ENCODE measurements at places on chromosomes 1 and 21.

GRCh38 chr1:75273110-75273509, 138.9 kb downstream of the LHX8 start:
- peak; percentile 2 for DNase-seq

DNA sequence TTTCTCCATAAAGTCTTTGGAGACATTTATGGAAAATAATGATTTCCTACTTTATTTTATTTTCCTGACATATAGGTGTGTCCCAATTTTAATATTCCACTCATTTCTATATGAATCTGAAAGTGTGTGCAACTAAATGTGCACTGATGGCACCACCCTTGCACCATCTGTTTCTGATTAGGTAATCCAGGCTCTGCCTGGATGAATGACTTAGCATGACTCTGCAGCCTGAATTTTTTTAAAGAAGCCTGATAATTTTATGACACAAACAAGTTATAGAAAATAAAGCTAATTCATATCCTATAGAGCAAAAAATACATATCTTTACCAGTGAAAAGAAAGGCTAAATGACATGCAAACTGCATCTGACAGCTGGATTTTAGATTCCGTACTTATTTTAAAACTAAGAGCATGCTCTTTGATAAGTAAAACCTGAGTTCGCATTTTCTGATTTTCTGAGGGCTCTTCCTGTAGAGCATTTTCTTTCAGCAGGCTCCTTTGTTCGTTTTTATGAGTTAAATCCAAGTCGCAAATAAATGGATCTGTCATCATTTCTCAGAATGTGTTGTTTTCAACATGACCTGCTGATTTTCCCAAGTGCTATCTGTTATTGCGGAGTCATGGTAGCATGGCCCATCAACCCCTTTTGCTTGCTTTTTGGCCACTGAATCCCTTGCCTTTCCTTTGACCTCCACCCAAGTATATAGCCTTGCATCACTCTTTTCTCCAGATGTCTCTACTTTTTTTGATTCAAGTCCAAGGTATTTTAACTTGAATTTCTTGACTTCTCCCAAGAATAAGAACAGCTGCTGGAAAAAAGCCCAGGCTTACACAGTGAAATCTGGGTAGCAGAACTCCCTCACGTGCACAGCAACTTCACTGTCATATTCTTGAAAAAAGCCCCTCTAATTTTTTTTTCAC, 52.8 kb upstream of the LYPLAL1 start:
- peak; percentile 75 for DNase-seq

- DNase-seq = peak; percentile 59
These were observed 38.4 kb downstream of the TAS1R2 start for GRCh38 chr1:18820791-18821641.

- DNase-seq = no peak
These were observed 213.3 kb upstream of the GALNT2 start for GRCh38 chr1:229853751-229854150.

GRCh38 chr1:53135735-53136114, 6.7 kb downstream of the SLC1A7 start:
- peak; percentile 22 for DNase-seq

- no peak for DNase-seq
These were observed 51.9 kb downstream of the IL12RB2 start for GRCh38 chr1:67359592-67359991.

DNA sequence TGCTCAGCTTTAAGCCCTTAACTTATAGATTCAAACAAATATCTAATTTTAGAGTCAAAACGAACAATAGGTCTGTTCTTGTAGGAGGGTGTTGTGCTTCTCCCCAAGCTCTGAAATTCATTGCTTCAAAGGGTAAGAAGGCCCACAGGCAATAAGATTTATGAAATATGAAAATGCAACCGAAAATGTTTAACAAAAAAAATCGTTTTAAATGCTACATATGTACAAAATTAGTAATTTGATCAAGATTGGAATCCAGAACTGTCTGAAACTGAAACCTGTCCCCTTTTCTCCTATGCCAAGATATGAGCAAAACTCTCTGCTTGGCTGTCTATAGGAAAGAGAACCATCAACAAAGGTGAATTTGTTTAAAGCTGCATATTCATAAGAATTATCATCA, 534.3 kb downstream of the PLPP3 start:
- DNase-seq = no peak

- no peak for DNase-seq
These were observed 54.4 kb downstream of the DISC1 start for GRCh38 chr1:231681006-231681405.

- peak; percentile 13 for DNase-seq
These were observed 47.0 kb upstream of the SLC2A1 start for GRCh38 chr1:43005460-43006361.

- no peak for DNase-seq
These were observed 11.9 kb downstream of the RPL5 start for GRCh38 chr1:92843429-92844352.

- no peak for DNase-seq
These were observed 207.6 kb downstream of the ROR1 start for GRCh38 chr1:63981408-63981773.

DNA sequence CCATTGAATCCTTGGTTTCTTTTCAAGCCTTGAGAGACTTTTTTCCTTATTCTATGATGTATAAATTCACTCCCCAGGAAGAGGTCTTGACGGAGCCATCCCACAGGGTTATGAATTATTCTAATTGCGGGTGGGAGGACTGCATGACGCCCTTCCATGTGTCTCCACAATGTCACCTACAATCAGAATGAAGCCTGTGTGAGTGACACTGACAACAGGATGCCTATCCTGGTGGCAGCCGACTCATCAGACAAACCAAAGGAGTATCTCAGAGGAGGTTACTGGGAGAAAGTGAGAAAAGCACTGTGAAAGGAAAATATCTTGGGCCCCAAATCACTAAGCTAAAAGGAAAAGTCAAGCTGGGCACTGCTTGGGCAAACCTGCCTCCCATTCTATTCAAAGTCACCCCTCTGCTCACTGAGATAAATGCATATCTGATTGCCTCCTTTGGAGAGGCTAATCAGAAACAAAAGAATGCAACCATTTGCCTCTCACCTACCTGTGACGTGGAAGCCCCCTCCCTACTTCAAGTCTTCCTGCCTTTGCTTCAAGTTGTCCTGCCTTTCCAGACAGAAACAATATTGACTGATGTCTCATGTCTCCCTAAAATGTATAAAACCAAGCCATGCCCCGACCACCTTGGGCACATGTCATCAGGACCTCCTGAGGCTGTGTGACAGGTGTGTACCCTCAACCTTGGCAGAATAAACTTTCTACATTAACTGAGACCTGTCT, 98.4 kb downstream of the SMYD2 start:
- DNase-seq = no peak

- DNase-seq = no peak
These were observed 41.1 kb downstream of the SLC9A1 start for GRCh38 chr1:27113861-27114260.

GRCh38 chr1:2878591-2878990, 77.1 kb upstream of the TTC34 start:
- no peak for DNase-seq

GRCh38 chr1:3819771-3820200, 23.5 kb upstream of the LRRC47 start:
- no peak for DNase-seq

DNA sequence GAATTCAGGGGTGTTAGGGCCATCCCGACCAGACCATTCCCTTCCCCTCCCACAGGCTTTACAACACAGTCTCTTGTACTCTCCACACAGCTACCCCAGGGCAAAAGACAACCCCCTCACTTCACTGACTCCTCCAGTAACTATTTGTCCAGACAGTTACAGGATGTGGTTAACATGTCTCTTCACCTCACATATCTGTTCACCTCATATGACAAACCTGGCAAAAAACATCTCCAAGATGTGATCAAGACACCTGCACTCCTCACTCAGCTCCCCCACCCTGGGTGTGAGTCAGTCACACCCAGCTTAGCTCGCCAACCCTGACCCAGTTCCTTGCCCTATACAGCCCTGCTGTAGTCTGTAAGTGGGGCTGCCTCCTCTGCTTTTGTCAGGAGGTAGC, 490.5 kb upstream of the CHRM3 start:
- DNase-seq = no peak

- DNase-seq = no peak
These were observed 28.3 kb downstream of the LRRC71 start for GRCh38 chr1:156948708-156949107.

- DNase-seq = peak; percentile 59
These were observed 1.7 kb downstream of the WNT9A start for GRCh38 chr1:227945891-227946623.

DNA sequence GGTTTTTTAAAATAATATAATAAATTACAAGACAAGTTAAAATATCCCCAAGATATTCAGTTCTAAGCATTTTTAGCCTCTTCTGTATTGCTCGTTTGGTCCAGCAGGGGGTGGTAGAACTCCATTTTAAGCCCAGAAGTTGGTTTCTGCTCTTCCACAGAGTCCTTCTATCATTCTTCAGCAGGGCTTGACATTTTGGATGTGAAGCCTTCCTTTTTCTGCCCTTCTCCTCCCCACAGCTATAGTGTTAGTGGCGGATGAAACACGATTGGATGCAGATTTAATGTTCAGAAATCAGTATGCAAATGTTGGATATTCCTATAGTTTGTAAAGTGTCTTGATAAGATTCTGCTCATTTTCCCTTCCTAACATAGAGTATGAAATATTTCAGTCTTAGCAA, 1.4 kb downstream of the NCAM2 start:
- peak; percentile 35 for DNase-seq

- DNase-seq = no peak
These were observed 16.4 kb downstream of the CNIH4 start for GRCh38 chr1:224373008-224373590.

- peak; percentile 71 for DNase-seq
These were observed 22.4 kb downstream of the STPG1 start for GRCh38 chr1:24390924-24391782.

DNA sequence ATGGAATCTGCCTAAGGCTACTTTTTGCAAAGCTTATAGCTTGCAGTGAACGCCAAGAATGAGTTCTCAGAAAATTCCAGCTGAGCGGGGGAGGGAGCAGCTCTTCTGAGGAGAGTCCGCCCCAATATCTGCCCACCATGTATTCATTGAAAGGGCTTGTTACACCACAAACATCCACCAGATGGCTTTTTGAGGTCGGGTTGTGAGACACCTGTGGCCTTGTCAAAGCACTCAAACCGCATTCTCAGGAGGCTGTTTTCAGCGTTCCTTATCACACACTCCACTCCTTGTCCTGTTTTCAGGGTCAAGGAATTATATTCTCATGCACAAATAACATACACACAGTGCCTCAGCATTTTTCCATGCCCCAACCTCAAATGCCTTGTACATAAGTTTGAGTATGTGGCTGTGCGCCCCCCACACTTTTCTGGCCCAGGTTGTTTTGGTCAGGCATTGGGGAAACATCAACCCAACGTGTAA, 3.9 kb upstream of the C4BPB start:
- peak; percentile 68 for DNase-seq

- DNase-seq = no peak
These were observed 38.2 kb downstream of the PRKCZ start for GRCh38 chr1:2088458-2088857.

GRCh38 chr1:27615346-27616192, 11.6 kb upstream of the AHDC1 start:
- DNase-seq = no peak

DNA sequence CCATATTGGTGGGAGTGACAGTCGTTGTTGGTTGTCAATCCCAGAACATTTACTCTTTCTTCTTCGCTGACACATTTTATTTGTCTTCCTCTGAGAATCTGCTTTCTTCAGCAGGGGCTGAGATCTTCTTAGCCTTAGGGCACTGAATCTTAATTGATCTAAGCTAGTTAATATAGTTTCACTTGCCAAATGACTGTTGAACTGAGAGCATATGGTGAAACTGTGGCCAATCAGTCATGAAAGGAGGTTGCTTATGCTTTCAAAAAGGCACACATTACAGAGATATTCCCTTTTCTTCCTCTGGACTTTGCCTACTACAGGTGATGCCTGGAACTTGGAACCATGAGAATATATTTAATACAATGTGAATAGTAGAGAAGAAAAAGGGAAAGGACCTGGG, 60.0 kb upstream of the KIAA0040 start:
- DNase-seq = no peak

GRCh38 chr1:21229246-21230000, 52.7 kb upstream of the EIF4G3 start:
- no peak for DNase-seq

- no peak for DNase-seq
These were observed 2.9 kb upstream of the SH3D21 start for GRCh38 chr1:36303244-36303643.

DNA sequence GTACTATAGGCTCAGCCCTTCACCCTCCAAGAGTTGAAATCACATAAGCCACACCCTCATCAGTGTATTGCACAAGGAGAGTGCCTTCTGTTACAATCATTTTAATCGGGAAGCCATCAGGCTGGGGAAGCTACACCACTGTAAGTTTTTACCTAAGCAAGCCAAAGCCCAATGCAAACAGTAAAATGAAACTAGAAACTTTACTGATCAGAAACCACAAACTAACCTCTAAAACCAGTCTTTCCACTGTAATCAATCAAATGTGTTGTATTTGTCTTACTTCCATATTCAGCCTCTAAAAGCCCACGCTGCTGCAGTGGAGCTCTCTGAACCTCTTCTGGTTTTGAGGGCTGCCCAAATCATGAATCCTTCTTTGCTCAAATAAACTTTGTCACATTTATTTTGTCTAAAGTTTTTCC, 26.2 kb downstream of the CAPN8 start:
- peak; percentile 47 for DNase-seq

DNA sequence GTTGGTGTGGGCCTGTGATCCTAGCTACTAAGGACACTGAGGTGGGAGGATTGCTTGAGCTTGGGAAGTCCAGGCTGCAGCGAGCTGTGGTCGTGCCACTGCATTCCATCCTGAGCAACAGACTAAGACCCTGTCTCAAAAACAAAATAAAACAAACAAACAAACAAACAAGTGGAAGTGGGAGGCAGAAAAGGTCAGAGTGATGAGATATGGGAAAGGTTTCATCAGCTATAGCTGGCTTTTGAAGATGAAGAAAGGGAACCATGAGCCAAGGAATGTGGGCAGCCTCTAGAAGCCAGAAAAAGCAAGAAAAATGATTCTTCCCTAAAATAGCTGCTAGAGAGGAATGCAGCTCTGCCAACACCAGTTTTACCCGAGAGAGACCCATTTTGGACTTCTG, 10.6 kb upstream of the NUCKS1 start:
- no peak for DNase-seq

GRCh38 chr1:17617787-17618557, 78.5 kb downstream of the ARHGEF10L start:
- no peak for DNase-seq

DNA sequence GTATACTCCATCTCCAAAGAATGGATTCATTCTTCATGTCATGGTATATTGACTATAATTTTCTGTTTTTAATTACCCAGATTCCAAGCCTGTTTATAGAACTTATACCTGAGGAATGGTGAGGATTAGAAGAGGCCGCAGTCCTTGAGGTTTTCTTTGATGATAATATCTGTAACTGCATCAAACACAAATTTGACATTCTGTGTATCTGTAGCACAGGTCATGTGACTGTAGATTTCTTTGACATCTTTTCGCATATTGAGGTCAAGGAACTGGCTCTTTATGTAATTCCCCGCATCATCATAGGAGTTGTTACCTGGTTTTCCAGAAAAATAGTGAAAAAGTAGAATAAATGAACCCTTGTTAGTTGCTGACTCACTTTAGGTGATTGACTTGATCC, 16.2 kb downstream of the GNAT2 start:
- no peak for DNase-seq

GRCh38 chr1:12518931-12519692, 98.9 kb downstream of the DHRS3 start:
- DNase-seq = no peak
